ENCODE measurements at places on chromosomes 7 and 10.

- DNase-seq, result no peak
Observed at GRCh38 chr7:137943132-137943551, 58.7 kb downstream of the CREB3L2 start.

GRCh38 chr10:69439813-69440506 is 11.3 kb upstream of the TSPAN15 start:
- DNase-seq, result no peak

DNA sequence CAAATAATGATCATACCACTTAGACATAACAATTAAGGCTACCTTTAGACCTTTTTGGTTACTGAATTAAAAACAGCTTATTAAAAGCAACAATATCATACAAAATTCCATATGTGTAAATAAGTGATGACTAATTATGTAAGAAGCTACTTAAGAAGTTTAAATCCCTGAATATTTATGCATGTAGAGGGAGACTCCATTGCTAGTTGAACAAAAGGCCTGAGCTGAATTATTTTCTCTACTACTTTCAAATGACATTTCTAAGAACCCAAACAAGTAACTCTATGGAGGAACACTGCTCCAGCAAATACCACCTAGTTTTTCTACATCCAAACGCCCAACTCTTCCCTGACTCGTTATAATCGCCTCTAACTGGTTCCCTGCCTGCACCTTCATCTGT is 31.5 kb downstream of the EPC1 start:
- DNase-seq, result no peak

- DNase-seq, result no peak
Observed at GRCh38 chr7:11833431-11833830, 1.4 kb upstream of the THSD7A start.

DNA sequence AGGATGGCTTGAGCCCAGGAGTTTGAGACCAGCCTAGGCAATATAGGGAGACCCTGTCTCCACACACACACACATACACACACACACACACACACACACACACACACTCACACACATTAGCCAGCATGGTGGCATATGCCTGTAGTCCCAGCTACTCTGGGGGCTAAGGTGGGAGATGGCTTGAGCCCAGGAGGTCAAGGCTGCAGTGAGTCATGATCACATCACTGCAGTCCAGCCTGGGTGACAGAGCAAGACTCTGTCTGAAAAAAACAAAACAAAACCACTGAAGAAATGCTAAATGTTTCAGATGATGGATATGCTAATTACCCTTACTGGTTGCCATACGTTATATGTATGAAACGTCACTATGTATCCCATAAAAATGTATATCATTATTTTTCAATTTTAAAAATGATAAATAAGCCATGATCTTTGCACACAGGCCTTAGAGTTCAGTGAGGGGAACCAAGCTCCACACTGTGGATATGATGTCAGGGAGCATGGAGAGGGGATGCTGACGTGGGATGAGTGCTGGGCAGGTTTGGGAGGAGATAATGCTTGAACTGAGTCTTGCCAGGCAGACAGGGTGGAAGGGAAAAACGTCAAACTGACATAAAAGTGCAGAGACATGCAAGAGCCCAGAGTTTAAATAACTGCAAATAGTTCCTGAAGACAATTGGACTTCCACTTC is 45.9 kb upstream of the ARHGAP12 start:
- no peak for DNase-seq

- no peak for DNase-seq
Observed at GRCh38 chr10:47255033-47255813, 44.8 kb upstream of the GDF10 start.

- DNase-seq, result no peak
Observed at GRCh38 chr7:121605317-121605680, 209.2 kb upstream of the FAM3C start.

GRCh38 chr10:13184730-13185514 is 23.6 kb downstream of the MCM10 start:
- DNase-seq, result no peak

DNA sequence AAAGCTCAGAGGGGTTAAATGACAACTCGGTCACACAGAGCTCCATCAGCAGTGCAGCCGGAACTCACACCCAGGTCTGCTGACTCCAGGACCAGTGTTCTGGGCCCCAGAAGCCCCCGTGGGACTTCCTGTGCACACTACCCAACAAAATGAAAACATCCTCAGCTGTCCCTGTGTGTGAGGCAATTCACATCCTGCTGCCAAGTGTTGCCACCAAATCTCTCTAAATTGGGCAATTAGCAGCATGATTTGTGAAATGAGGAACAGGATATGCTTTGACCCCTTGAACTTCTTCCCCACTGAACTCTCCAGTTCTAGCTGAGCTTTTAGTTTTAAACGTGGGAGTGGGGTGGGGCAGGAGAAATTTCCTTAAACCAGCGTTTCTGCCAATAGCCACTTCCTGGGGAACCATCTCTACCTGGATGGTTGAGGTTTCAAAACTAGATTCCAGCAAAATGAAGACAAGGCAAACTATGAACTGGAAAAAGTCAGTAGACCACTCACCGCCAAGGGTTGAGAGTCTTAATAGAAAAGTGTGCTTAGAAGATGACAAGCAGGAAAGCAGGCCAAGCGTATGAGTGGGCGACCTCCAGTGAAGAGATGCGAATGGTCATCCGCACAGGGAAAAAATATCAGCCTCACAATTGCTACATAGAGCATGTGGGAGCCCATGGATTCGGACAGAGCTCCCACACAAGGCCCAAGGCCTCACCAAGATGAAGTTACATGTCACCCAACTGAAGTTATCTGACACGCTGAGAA is 51.9 kb upstream of the CHST15 start:
- no peak for DNase-seq

GRCh38 chr7:140333223-140333622 is 65.1 kb downstream of the SLC37A3 start:
- DNase-seq, result no peak

- no peak for DNase-seq
Observed at GRCh38 chr10:42990721-42991441, 86.0 kb upstream of the RET start.

DNA sequence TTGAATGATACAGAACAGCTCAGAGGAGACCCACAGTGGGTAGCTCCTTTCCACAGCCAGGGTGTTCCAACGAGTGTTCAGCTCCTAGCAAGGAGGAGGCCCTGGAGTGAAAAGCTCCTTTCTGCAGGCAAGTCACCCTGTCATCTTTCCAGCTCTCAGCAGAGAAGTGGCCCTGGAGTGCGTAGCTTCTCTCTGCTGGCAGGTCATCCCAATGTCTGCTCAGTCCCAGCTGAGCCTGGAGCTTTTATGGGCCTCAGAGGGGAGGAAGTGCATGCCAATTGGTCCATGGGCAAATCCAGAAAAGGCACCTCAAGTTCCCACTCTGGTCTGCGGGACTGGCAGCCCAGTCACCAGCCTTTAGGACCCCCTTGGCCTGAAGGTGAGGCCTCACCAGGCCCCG is 30.8 kb upstream of the ZMYND11 start:
- DNase-seq, result no peak

GRCh38 chr10:44009891-44010632 is 361.4 kb upstream of the ZNF32 start:
- DNase-seq, result no peak

- DNase-seq, result no peak
Observed at GRCh38 chr10:69641261-69641980, 11.4 kb downstream of the FAM241B start.

DNA sequence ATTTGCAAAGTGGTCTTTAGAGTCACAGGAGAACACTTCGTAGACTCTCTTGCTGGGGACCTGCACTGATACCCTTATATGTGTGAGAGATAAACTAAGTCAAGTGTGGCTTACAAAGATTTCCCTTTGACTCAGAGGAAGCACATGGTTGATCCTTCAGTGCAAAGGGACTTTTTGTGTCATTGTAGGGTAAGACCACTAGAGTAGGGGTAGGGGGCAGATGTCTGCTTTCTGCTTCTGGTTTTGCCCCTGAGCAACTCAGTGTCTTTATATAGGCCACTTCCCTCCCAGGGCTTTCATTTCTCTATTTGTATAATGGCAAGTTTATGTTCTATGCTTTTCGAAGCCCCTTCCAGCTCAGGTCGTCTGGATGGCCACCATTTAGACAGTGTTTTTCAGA is 281.7 kb downstream of the SORCS3 start:
- DNase-seq, result no peak

DNA sequence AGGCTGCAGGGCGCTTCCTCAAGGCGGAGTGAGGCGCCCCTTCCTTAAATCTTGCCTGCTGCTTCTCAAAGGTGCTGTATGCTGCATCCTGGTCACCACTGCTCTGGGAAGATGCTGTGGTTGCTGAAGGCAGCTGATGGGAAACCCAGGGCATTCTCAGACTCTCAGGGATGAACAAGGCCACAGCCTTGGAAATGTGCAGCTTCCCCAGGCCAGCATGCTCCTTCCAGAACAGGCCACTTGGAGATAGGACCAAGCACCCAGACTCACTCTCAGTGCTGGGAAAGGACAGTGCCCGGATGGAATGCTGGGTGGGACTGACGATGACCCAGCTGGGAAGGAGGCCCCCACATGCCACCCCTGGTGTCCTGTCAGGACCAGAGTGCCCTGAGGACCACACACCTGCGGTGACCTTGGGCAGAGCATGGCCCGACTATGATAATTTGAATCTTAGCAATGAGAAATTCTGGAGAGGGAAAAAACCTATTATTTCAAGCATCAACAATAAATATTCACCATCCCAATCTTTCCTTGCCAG is 235.5 kb downstream of the TNS3 start:
- no peak for DNase-seq

GRCh38 chr10:31318382-31318853 is 598 bp upstream of the ZEB1 start:
- peak; percentile 75 for DNase-seq

- DNase-seq, result no peak
Observed at GRCh38 chr10:113858541-113858940, 4.1 kb downstream of the NHLRC2 start.

GRCh38 chr7:101953248-101953819 is 135.9 kb downstream of the CUX1 start:
- no peak for DNase-seq

DNA sequence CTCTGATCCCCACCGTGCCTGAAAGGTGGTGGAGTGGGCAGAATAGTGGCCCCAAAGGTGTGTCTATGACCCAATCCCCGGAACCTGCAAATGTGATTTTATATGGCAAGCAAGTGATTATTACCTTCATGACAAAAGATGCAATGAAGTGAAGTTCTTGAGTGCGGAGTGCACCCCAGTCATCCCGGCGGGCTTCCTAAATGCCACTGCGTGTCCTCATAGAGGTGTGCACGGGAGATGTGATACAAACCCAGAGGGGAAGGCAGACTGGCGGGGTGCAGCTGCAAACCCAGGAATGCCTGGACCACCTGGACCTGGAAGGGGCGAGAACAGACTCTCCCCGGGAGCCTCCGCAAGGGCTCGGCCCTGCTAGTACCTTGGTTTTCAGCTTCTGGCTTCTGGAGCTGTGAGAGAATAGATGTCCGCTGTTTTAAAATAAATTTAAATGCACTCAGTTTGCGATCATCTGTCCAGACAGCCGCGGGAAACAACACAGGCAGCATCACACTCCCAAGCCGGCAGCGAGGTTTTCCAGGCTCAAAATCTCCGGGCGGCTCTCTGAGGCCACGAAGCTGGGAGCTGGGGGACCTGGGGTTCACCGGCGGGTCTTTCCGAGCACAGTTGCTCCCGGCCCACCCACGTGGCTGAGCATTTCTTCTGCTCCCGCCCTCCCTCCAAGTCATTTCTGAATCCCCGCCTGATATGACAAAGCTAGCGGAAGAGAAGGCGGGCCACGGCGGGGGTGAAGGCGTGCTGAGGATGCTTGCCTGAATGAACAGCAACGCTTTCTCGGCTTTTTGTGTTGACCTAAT is 50.4 kb upstream of the EBF3 start:
- DNase-seq, result no peak

GRCh38 chr10:60000747-60001146 is 94.4 kb upstream of the CCDC6 start:
- no peak for DNase-seq

DNA sequence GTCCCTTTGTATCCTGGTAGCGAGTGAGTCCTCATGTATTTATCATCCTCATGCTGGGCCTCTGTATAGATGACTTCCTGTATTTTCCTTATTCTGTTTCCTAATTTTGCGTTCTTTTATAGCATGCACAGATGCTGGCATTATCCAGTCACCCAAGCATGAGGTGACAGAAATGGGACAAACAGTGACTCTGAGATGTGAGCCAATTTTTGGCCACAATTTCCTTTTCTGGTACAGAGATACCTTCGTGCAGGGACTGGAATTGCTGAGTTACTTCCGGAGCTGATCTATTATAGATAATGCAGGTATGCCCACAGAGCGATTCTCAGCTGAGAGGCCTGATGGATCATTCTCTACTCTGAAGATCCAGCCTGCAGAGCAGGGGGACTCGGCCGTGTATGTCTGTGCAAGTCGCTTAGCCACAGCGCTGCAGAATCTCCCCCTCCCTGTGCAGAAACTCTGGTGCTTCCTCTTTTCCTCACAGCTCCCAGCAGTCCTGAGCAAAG is 183.1 kb upstream of the PRSS58 start:
- peak; percentile 28 for DNase-seq

DNA sequence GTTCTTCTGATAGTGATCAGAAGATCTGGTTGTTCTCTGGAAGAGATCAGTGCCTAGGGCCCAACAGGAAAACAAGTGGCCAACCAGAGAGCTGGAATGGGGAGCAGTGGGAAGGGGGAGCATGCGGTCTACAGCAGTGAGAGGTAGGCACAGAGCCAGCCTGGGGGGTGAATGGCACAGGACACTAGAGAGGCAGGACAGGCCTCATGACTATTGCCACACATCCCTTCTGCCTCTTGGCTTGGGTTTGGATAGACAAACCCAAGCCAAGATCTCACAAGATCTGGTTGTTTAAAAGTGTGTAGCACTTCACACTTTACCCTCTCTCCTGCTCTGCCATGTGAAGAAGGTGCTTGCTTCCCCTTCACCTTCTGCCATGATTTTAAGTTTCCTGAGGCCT is 224.4 kb downstream of the ARHGAP12 start:
- DNase-seq, result no peak

DNA sequence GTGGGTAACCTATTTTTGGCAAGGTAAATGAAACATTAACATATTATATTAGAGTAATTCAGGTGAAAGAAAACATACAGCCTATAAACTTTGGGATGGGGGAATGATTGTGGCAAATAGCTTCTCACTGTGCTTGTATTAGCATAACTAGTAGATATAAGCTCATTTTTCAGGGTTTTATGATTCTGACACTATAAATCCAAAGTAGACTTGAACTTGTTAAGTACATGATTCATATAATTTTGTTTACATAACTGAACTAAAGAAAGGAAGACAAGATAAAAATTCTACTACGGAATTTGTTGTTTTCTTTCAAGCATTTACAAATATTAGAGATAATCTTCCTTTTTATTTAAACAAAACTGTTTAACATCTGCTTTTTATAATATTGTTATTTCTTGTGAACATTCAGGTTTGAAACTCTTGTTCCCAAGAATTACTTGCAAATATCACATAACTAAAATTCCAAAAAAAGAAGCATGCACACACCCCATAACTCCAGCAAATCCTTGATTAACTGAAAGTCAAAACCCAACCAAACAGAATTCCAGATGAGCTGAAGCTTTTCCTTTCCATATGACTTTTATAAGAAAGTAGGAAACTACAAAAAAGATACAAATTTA is 142.3 kb downstream of the JAZF1 start:
- no peak for DNase-seq

- DNase-seq, result no peak
Observed at GRCh38 chr7:99061001-99061776, 82.7 kb downstream of the SMURF1 start.
